ENCODE measurements at places on chromosomes 11 and 22. TPM values are rescaled to one million over a fixed set of nuclear protein-coding genes. Genes with fewer than 3 reads are reported as not detected.

GRCh38 chr11:67247946-67248550 is 18.2 kb upstream of the GRK2 start:
- DNase-seq = no peak

The PRG3 gene
- total RNA-seq = not detected

The RAG2 gene
- total RNA-seq = not detected

The FADD gene
- 22.6 TPM for total RNA-seq

The SHANK3 gene
- total RNA-seq = 13.6 TPM

The FJX1 gene
- total RNA-seq = 24.0 TPM

DNA sequence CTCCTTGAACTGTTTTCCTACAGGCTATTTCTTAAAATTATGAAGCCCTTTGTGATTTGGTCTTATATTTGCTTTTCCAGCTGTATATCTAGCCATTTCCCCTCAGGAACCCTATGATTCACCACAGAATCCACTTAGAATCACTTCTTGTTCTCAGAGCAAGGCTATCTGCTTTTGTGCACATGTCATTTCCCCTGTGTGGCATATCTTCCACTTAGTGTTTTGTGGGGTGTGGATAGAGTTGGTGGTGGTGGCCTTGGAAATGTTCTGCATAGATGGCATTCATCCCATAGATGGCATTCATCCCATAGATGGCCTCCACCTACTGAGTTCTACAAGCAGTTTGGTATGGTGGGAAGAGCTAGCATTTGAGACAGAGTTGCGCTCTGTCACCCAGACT is 44.7 kb downstream of the SWAP70 start:
- no peak for DNase-seq

GRCh38 chr22:36981247-36981775 is 37.9 kb downstream of the TST start:
- DNase-seq = no peak

DNA sequence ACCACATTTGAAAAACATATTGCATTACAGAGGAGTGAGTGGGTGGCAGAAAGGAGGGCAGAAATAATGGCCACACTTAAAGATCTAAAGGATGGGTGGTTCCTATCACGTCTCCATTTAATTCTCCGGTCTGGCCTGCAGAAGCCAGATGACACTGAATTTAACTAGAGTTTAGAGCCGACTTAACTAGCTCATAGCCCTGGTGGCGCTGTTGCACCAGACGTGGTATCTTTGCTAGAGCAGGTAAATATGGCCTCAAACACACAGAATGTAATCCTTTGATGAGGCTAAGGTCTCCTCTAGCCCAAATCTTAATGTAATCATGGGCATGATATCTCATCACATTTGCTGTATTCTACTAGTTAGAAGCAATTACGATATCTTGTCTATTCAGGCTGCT is 51.5 kb upstream of the GAL start:
- DNase-seq = no peak

DNA sequence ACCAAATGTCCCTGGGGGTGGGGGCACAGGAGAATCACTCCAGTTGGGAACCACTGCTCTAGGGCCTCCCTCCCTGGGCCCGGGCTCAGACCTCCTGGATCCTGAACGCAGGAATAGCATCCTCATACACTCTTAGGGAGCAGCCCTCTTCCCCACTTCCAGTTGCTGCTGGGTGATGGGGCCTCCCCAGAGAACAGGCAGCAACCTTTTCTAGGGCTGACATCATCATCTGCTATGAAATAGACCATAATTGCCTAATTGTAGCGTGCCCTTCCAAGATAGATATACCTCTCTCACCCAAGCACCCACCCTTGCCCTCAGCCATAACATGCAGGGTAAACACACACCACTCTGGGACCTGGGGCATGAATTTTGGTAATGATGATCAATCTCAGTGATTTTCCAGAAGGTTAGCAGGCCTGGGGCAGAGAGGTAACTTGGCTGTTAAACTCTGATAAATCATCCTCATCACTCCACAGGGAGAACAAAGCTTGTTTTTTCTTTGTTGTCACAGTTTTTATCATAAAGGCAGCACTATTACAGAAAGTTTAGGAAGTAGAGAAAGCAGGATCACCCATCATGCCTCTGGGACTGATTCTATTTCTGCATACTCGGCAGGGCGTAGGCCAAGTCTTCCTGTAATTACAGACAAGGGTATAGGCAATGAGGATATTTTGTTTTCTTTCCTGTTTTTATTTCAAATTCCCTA is 88.3 kb upstream of the PRDM11 start:
- no peak for DNase-seq

DNA sequence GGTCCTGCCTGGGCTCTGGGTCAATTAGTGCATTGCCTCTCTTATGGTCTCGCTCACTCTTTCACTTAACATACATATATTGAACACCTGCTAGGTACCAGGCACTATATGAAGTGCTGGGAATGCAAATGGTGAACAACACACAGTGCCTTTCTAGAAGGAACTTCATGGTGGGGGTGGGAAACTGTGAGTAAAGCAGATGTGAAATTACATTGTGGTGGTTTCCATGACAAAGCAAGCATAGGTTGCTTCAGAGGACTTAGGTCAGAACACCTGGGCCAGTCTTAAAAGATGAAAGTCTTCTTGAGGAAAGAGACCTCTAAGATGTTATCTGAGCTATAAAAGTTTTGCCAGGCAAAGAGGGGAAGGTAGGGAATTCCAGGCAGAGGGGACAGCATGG is 231.3 kb downstream of the BUD13 start:
- DNase-seq = no peak

The P2RY2 gene
- 15.9 TPM for total RNA-seq

GRCh38 chr11:90221803-90222458 is 918 bp downstream of the CHORDC1 start:
- no peak for DNase-seq

GRCh38 chr22:36413022-36413775 is 25.4 kb upstream of the MYH9 start:
- no peak for DNase-seq

- DNase-seq = no peak
These were observed 21.9 kb downstream of the ZMAT5 start for GRCh38 chr22:29744902-29745301.

GRCh38 chr22:49600891-49601431 is 226.7 kb downstream of the BRD1 start:
- DNase-seq = no peak

The CYP2R1 gene
- 14.0 TPM for total RNA-seq

DNA sequence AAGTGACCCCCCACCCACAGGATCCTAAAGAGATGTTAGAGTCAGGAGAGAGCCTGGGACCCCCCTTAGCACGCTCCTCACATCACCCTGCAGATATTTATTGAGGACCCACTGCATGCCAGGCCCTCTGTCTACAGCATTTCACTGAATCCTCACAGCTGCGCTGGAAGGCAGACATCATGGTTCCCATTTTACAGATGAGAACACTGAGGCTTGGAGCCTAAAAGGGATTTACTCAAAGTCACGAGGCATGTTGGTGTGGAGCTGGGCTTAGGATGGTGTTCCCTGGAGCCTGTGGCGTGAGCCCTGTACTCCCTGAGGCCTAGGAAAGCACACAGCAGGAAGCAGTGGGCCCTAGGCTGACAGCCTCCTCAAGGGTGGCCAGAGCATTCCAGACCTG is 39.2 kb upstream of the LRRC32 start:
- no peak for DNase-seq

DNA sequence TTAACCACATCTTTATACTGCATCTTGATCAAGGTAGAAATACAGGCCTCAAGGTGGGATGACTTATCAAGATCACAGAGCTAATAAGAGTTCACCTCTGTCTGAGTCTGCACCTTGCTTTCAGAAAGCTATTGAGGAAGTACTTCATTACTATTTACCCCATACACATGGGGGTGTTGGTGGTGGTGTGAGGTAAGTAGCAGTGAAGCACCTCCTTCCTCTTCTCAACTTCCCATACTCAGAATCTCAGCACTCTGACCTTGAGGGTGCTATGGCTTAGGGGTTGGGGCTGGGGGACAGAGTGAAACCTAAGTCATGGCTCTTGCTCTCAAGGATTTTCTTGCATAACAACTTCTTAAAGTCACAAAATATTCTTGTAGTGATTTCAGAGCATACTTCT is 56.9 kb downstream of the ME3 start:
- no peak for DNase-seq

GRCh38 chr11:35632301-35632700 is 14.0 kb downstream of the FJX1 start:
- no peak for DNase-seq

GRCh38 chr22:31295831-31296657 is 3.8 kb upstream of the PIK3IP1 start:
- no peak for DNase-seq

DNA sequence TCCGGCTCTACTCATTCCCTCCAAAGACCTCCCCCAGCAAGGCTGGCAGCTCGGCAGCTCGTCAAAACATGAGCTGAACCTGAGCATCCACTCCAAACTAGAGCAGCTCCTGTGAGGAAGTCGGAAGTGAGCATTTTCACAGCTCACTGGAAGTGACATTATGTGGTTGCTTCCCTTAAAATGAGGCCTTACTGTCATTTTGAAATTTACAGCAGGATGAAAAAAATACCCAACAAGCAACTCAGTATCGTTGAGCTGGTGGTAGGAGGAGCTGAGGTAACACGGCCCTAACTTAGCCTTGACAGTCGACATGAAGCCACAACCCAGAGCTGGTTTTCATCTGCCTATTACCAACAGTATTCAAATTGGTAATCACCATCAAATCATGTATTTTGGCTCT is 38.0 kb upstream of the ARFGAP3 start:
- DNase-seq = no peak

The VSIG2 gene
- 0.60 TPM for total RNA-seq

The PGA5 gene
- not detected for total RNA-seq

The OR52N5 gene
- not detected for total RNA-seq

- no peak for DNase-seq
These were observed 45.7 kb downstream of the CYTH4 start for GRCh38 chr22:37328017-37328416.

The HBG1 gene
- total RNA-seq = not detected

- DNase-seq = peak; percentile 94
These were observed 2.0 kb upstream of the CASTOR1 start for GRCh38 chr22:30291058-30291892.

DNA sequence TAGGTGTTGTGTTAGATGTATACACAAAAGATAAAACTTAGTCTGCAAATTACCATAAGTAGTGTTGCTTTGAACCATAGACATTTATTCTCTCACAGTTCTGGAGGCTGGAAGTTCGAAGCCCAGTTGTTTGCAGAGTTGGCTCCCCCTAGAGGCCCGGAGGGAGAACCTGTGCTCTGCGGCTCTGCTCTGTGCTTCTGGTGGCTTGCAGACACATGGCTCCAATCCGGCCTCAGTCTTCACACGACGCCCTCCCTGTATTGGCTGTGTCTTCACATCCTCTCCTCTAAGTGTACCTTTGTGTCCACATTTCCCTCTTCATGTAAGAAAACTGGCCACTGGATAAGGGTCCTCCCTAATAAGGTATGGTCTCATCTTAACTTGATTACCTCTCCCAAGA is 128.4 kb downstream of the OPCML start:
- DNase-seq = no peak

GRCh38 chr22:46653596-46653995 is 33.4 kb downstream of the GRAMD4 start:
- DNase-seq = no peak

The RAPSN gene
- total RNA-seq = 1.0 TPM

The C11orf52 gene
- total RNA-seq = 9.7 TPM

The MPST gene
- total RNA-seq = 142 TPM

DNA sequence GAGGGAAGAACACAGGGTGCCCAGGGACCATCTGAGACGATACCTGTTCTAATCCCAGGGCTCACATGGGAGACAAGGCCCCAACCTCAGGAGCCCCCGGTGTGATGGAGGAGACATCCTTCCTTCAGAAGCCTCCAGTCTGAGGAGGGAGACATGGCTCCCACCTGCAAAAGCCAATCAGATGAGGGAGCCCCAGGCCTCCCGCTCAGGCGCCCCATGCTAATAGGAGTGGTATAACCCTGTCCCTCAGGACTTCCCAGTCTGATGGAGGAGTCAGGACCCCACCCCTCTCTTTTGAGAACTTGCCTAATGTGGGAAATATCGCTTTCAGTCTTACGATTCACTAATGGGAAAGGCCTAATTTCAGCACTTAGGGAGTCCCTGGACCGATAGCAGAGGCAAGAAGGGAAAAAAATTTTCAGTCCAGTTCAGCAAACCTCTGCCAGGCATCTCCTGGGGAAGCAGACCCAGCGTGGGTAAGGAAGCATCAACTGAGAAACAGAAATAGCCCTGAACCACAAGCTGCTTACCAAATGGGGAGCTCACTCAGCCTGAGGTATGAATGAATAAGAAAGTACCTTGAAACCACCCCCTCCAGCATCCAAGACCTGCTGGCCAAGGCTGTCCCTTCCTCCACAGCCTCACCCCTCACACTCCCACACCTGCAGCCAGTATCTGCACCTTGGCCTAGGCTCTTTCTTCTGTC is 5.9 kb downstream of the ARRB1 start:
- no peak for DNase-seq

The CNIH2 gene
- 1.1 TPM for total RNA-seq

The BAIAP2L2 gene
- total RNA-seq = 1.6 TPM

The PIH1D2 gene
- 1.1 TPM for total RNA-seq

GRCh38 chr22:21632931-21633330 is 371 bp downstream of the CCDC116 start:
- no peak for DNase-seq

DNA sequence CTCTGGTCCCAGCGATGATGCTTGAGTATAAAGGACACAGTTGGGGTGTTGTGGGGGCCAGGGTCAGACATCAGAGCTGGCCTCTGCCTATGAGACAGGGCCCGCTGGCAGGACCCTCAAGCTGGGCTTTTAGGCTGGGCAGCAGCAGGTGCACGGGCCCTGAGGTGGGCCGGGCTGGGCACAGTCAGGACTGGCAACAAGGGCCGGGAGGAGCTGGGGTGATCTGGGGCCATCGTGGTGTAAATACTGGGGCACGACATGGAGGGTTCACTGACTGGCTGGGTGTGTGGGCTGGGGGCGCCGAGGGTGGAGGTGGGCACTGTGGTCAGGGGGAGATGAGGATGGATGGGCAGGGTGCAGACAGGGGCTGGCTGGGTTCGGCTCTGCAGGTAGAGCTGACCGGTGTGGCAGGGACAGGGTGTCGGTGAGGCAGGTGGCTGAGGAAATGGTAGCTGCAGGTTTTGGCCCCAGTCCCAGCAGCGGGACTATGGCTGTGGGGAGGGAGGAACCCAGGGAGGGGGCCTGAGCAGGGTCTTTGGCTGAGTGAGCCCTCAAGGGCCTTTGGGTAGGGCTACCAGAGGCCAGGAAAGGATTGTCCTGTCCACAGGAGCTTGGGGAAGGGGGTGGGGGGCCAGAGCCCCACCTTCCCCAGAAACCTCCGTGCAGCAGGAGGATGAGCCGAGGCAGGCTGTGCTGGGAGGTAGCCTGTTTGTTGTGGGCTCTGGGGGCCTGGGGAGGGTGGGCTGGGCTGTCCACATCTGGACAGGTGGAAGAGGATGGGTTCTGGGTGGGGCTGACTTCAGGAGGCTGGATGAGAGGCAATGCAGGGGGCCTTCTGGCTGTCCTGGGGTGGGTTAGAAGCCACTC is 81.4 kb downstream of the KCNQ1 start:
- peak; percentile 79 for DNase-seq

GRCh38 chr11:127816962-127817361 is 770.4 kb downstream of the ETS1 start:
- DNase-seq = no peak
